ENCODE measurements at places on chromosomes 13 and 19.

DNA sequence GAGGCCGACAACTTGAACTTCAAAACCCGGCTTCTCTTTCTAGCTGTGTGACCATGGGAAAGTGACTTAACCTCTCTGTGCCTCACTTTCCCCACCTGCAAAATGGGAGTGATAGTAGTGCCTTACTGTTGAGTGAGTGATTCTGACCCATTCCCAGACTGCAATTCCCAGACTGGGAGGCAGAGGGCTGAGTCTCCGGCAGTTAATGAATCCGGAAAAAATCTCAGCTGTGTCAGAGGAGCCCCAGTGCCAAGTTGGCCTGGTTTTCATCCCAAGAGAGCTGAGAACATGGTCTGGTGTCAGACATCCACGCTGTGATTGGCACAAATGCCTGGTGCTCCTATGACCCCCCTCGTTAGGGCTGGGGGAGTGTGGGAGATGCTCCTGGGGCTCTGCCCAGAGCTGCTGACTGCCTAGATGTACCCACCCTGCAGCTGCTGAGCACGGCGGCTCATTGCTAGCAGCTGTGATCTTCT, 50.0 kb downstream of the PIN1 start:
- DNase-seq, result no peak

DNA sequence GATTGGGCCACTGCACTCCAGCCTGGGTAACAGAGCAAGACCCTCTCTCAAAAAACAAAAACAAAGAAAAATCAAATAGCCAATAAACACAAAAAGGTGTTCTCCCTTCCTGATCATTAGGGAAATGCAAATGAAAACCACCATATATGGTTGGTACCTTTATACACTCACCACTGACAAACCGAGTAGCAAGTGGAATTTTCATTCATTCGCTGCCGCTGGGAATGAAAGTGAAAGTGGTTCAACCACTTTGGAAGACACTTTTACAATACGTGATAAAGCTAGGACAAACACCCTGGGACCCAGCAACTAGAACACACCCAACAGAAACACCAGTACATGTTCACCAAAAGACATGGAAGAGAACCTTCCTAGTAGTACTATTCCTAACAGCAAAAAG, 21.0 kb downstream of the GRIK5 start:
- DNase-seq, result peak; percentile 21

DNA sequence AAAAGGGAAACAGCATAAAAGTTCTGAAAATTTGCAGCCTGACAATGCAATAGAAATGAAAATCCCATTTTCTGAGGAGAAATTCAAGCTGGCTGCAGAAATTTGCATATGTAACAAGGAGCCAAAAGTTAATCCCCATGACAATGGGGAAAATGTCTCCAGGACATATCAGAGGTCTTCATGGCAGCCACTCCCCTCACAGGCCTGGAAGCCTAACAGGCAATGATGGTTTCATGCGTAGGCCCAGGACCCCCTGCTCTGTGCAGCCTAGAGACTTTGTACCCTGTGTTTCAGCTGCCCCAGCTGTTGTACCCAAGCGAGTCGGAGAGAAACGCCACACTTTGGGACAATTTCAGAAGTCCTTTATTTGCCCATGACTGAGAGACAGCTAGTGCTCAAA, 701.3 kb upstream of the KLHL1 start:
- DNase-seq, result no peak

- DNase-seq, result no peak
These were observed 33.9 kb downstream of the CCNE1 start for GRCh38 chr19:29845574-29846176.

DNA sequence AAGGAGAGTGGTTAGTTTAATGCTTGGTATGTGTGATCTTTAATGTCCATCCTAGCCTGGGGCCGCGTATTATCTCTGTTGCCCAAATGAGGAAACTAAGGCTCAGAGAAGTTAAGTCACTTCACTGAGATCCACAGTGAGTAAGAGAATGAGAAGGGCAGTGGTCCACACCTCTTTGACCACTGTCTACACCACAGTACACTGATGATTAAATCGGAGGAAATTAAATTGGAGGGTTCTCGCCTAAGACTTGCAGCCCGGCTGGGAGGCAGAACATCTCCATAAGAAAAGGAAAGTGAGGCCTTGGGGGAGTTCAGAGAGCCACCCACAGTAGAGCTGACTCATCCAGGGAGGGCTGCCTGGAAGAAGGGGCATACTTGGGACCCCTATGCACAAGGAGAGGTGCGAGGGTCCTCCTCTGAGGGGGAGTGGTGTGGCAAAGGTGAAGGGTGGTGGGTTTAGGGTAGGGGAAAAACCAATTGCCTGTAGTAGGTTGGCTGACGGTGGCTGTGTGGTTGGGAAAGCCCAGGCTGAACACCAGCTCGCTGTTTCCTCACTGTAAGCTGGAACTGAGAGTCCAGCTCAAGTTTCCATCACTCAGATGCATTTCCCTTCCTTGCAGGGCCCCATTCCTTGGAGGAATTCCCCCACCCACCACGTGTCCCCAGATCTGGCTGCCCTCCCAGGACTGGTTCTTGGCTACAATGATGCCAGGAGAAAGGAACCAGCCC, 15.0 kb upstream of the DHRS12 start:
- DNase-seq, result no peak

DNA sequence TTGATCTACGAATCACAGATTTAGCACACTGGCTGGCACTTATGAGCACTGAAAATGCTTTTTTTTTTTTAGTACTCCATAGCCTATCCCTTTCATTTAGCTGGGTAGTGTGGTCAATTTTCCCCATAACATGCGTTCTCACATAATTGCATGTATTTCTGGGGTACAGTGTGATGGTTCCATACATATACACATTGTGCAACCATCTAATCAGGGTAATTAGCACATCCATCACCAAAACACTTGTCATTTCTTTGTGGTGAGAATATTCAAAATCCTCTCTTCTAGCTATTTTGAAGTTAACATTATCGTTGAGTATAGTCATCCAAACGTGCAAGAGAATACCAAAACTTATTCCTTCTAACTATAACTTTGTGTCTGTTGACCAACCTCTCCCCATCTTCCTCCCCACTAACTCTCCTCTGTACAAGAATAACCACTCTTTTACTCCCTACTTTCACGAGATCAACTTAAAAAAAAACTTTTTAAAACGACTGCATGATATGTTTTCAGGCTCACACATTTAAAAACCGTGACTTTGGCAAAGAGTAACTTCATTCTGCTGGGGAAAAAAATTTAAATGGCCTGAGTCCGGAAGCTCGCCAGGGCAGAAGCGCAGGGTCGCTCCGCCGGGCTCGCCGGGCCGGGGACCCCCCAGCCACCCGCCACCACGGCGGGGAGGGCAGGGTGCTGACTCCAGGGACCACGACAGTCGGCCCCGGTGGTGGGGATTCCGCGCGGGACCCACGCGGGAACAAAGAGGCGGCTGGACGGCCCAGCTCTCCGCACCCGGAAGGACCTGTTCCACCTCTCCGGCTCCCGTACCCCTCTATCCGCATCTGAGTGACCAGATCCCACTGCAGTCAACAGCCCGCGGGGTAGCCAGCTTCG, 868 bp upstream of the UBAC2 start:
- no peak for DNase-seq

DNA sequence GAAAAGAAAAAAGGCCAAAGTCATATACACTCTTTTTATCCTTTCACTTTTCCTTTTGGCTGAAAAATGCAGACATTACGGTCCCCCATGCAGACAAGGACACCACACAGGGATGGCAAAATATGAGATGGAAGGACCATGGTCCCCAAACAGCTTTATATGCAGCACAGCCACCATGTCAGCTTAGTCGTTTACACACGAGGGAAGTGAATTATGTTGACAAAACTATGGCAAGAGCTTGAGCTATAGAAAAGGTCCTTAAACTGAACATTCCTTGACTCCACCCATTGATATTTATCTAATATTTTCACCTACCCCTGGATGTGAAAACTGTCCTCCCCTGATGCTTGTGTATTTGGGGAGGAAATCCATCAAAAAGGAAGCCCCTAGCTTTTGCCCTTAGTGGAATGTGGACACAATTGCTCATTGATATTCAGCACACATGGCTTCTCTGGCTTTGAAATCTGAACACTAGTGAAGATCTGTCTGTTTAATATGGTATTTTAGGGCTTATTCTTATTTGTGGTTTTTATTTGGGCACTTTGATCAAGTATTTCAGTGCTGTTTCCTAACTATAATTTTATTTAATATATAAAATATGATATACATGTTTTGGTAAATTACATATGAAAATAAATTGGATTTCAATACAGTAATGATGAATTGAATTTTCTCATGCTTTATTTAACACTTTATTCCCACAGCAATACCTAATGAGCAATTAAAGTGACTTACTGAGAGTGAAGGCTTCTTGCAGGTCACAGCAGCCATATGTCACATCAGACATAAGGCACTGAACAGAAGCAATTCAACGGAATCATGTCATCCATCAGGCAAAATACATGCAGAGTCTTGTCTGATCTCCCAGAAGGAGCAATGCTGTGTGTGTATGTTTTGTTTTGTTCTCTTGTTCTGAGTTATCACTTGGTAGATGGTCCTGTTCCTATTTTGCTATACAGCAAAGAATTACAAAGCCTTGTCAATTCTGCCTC, 6.8 kb upstream of the GTF2F2 start:
- DNase-seq, result no peak

DNA sequence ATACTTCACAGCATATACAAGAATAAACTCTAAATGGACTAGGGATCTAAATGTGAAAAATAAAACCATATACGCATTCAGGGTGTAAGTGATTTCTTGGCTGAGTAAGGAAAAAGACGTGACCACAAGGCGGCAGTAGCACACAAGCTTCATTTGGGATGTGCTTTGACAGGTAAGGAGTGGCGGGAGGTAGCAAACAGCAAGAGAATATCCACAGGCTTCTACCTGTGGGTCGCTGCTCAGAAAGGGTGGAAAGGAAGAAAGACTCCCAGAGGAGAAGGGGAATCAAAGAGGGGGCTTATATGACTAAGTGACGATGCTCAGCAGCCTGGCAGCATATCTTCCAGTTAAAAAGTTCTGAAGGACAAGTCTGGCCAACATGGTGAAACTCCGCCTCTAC, 2.5 kb upstream of the ZNF121 start:
- DNase-seq, result peak; percentile 25

DNA sequence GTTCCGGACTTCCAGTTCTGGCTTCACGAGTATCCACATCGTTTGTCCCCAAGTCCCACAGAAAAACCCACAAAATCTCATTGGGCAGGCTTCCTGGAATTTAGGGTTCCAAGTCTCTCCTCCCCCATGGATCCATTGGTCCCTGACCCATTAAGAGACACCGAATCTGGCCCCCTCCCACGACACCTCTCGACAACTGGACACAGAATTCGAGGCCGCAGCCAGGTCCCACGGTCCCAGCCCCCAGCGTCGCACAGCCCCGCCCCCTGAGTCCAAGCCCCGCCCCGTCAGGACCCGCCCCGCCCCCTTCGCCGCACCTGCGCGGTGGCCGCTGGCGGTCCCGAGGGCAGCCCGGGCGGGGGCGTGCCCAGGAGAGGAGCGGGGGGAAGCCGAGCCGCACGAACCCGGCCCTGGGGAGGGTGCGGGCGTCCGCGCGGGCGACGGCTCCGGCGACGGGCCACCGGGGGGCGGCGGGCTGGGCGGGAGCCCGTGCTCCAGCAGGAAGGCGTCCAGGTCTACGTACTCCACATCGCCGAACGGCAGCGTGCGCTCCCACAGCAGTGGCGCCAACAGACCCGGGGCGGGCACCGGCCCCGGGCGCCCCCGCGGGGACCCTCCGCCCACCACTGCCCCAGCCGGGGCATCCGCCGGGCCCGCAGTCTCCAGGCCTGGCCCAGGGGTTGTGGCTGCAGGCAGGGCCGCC, 1.8 kb downstream of the DBP start:
- peak; percentile 63 for DNase-seq

- DNase-seq, result no peak
These were observed 690 bp downstream of the KMT2B start for GRCh38 chr19:35718345-35719041.

- no peak for DNase-seq
These were observed 32.0 kb downstream of the HPN start for GRCh38 chr19:35073516-35073915.

- no peak for DNase-seq
These were observed 264.0 kb downstream of the KLF12 start for GRCh38 chr13:73870036-73870741.

GRCh38 chr19:13840305-13841085, 36.4 kb upstream of the NANOS3 start:
- no peak for DNase-seq

- DNase-seq, result no peak
These were observed 6.1 kb downstream of the DHRS12 start for GRCh38 chr13:51797664-51798488.

DNA sequence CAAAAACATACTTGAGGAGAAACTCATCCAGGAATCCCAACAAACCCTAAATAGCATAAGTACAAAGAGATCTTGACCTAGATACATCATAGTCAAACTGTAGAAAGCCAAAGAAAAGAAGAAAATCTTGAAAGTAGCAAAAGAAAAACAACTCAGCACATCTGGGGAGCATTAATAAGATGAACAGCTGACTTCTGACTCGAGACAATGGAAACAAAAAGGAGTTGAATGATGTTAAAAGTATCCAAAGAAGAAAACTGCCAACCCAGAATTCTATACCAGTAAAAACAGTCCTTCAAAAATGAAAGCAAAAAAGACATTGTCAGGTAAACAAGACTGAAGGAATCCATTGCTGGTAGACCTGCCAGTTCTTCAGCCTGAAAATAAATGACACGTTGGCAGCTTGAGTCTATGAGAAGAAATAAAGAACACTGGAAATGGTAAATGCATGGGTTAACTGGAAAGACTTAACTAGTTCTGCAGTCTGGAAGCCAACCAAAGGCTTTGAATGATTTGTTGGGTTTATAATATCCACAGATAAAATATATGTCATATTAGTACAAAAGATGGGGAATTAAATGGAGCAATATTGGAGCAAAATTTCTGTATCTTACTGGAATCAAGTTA, 46.8 kb downstream of the TSSK6 start:
- no peak for DNase-seq

DNA sequence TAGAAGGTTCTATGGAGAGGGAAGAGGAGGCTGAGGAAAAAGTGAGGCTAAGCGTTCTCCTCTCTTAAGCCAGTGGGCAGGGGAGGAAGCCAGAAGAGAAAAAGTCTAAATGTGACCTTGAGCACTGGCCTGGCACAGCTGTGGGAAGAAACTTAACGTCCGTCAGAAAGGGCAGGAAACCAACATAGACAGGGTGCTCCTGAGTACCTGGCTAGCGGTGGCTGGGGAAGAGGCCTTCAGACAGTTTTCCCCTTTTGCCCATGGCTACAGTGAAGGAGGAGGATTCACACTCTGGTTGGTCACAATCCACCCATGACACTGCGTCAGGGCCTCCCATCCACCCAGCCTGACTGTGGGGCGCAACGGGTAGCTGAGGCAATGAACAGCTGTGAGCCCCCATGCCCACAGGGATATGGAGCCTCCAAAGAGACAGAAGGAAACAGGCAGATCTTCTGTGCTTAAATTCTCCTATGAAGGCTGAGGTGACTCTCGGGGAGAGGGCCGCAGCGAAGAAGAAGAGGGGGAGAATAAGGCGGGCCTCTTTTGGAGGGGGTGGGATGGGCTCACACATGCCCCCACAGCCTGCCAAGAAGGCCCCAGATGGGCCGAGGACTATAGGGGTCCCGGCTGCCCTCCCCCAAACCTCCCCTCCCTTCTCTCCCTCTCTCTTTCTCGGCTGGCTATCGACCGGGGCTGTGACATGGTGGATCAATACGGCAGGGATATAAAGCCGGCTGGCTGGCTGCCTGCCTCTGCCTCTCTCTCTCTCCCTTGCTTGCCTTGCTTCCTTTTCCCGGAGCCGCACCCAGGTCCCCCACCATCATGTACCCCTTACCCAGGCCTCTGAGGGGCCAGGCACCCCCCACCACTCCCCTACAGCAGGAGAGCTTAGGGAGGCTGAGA, 19.8 kb upstream of the POU2F2 start:
- no peak for DNase-seq
